Left lung (tissue), 14 donors: ENCODE measurements at places on chromosomes 5 and 9. TPM values are rescaled to one million over a fixed set of nuclear protein-coding genes. Genes with fewer than 3 reads are reported as not detected.

DNA sequence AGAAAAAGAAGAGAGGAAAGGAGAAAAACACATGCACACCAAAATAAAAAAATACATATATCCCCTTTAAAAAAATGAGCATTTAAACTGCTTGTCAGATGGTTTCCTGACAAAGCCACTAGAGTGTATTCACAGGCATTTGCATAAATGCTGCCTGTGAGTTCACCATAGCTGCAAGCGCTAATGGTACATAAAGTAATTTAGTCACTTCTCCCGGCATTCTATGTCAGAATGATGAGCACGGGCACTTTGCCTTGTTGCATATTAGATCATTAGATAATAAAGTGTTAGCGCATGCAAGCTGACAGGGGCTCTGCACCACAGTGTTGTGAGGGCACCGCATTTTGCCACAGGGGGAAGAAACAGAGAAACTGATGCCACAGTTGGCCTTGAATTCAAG is 280.6 kb downstream of the EBF1 start:
- H3K4me3 ChIP-seq: no peak overlapping the region
- H3K27me3 ChIP-seq: no peaks in the 10 kb centered on the region
- DNase-seq: no peak
- H3K4me1 ChIP-seq: no peaks in the 10 kb centered on the region

GRCh38 chr5:157963244-157963643 is 104.3 kb upstream of the CLINT1 start:
- no peaks in the 10 kb centered on the region for H3K27me3 ChIP-seq
- no peak overlapping the region for H3K27ac ChIP-seq
- DNase-seq: no peak
- H3K4me3 ChIP-seq: no peak overlapping the region
- H3K36me3 ChIP-seq: no peaks in the 10 kb centered on the region
- H3K4me1 ChIP-seq: no peaks in the 10 kb centered on the region

- no peak for DNase-seq
- H3K4me1 ChIP-seq: peaks cover 48% of the 10 kb centered on the region
- no peaks in the 10 kb centered on the region for H3K36me3 ChIP-seq
- H3K27me3 ChIP-seq: no peaks in the 10 kb centered on the region
- H3K27ac ChIP-seq: peak overlapping the region; percentile 73
- H3K4me3 ChIP-seq: no peak overlapping the region
Measured at GRCh38 chr9:127968042-127968441, 12.7 kb downstream of the EEIG1 start.

The RASGRF2 gene
- total RNA-seq: 7.0 TPM

The IL12B gene
- total RNA-seq: not detected
